Mucosa of descending colon (tissue), 3 donors: ENCODE measurements at places on chromosomes 6 and 20. TPM values are rescaled to one million over a fixed set of nuclear protein-coding genes. Genes with fewer than 3 reads are reported as not detected.

Gene EPPIN
- total RNA-seq: not detected

- no peak for DNase-seq
Observed at GRCh38 chr20:57069442-57069841, 197.0 kb downstream of the BMP7 start.

DNA sequence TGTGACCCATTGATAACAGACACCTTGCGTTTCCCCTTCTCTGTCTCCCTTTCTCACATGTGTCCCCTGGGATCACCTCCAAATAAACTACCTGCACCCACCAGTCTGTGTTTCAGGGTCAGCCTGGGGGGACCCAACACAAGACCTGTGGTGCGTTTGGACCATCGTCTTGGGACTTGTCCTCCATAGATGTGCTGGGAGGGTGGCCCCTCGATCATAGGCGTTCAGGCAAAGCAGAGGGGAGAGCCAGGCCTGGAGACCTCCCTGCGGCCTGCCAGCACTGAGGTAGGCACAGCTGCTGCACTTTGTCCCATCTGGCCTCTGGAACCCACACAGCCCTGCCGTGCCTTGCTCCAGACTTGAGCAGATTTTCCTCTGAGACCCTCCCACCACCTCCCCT is 18.1 kb downstream of the CST9 start:
- DNase-seq: no peak

Gene EIF6
- total RNA-seq: 206 TPM

GRCh38 chr20:50112512-50113419 is at the start of gene UBE2V1:
Gene UBE2V1, minus strand, starts transcription at chr20:50113150. Its CDS starts 22 bp downstream, at chr20:50113128.
- peak; percentile 95 for DNase-seq

Gene TMEM151B
- 0.31 TPM for total RNA-seq

- no peak for DNase-seq
Observed at GRCh38 chr6:166058064-166058739, 109.4 kb downstream of the TBXT start.

Gene TMEM63B
- 108 TPM for total RNA-seq

Gene CYP24A1
- total RNA-seq: not detected

DNA sequence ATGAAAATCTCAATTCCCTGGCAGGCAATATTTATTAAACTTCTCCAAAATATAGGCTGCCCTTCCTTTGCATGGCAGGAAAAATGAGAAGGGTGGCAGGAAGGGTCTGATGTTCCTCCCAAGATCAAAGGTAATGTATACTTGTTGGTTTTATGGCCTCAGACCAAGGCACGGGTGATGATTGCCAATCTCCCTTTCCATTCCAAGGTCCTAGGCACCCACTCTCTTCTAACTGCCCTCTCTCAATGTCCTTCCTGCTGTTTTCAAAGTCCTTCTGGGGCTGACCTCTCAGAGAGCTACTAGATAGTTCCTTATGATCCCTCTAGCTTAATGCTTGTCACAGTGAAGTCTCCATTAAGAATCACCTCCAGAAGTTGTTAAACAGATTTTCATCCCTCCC is 15.6 kb upstream of the JAG1 start:
- no peak for DNase-seq

Gene FKBP1C
- 0.32 TPM for total RNA-seq

DNA sequence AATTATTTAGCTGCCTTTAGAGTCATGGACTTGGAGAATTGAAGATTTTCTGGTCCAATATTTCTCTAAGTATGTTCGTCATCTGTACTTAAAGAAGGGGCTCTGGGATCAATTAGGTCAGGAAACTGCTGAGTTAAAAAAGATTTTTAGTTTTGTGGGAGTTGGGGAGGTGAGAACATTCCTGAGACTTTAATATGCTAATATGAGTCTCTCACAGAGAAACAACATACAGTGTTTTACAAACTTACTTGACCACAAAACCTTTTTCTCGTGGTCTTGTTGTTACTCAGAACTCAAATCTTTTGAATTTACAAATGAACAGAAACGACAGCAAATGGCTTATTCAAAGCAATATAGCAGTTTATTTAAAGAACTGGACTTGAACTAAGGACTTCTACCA is 67.9 kb downstream of the LIN28B start:
- no peak for DNase-seq
